ENCODE measurements at places on chromosomes 3 and 15.
A peak's percentile ranks its signal among the peaks of the same experiment; 100 is the strongest.

- DNase-seq, result no peak
Observed at GRCh38 chr3:42755681-42756578, 17.1 kb downstream of the CCDC13 start.

DNA sequence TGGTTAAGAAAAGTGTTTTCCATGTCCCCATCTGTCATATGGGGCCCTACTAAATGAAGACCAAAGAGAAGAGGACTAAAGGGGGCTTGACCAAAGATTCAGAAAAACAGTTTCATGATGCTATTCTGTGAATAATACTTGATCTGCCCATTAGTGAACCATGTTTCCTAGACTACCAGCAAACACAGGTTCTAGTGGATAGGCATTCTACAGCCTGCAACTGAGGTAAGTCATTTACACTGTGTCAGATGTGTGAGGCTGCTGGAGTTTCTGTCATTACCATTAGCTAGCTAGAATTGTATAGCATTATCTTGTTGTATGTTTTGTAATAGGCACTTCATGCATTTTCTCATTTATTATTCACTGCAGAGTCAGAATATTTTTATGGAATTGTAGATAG lies 6.6 kb downstream of the GPR171 start:
- no peak for DNase-seq

- DNase-seq, result no peak
Observed at GRCh38 chr3:179072100-179072438, 460 bp upstream of the ZMAT3 start.

DNA sequence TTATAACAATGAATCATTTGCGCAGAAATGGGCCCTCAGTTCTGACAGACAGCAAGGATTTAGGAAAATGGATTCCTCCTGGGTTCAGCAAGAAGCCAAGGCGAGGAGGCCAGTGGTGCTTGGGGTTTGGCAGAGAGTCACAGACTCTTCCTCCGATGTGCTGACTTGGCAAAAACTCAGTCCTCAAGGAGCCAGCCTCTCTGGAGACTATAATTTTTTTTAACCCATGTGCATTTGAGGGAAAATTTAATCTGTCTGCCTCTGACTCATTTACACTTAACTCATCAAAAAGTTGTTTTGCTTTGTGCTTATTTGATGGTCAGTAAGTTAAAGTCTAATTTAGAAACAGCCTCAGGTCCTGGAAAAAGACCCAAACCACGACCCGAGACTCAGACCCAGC lies 34.2 kb upstream of the SLC24A5 start:
- no peak for DNase-seq

GRCh38 chr3:194738254-194739093 lies 52.8 kb downstream of the FAM43A start:
- no peak for DNase-seq

DNA sequence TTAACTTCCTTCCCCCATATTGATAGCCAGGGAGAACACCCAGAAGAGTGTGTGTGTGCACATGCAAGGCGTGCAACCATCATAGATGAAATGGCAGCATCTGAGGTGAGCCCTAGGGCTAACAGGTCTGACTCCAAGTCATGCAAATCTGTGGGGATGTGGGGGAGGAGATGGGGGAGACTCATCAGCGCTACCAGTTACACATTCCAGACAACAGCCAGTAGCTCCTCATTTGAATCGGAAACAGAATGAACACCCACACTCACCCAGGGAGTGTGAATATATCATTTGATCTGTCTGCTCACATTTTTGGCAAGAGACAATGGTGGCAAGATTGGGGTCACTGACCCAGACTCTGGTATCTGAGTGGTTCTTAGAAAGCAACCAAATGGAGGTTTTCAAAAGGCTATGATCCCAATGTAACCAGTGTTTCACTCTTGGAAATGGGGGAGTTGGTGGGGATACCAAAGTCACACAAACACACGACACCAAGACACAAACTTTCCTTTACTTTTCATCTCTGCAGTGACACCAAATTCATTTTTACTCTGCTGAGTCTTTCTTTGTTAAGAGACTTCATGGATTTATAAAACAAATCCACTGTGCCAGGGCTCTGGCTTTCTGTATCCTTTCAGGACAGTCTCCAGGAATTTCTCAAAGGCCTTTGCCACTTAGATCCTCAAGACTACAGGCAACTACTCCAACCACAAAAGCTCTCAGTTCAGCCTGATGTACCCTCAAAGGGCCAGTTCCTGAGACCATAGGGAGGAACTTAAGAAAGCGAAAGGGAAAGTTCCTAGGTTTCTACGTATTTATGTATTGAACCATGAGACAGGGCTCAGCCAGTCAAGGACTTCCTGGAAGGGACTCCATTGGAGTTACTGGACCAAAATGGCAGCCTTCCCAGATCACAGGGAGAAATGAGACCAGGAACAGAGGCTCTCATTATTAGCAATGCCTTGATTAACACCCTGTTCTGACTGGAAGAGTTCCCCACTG lies 2.2 kb downstream of the CDCP1 start:
- no peak for DNase-seq

DNA sequence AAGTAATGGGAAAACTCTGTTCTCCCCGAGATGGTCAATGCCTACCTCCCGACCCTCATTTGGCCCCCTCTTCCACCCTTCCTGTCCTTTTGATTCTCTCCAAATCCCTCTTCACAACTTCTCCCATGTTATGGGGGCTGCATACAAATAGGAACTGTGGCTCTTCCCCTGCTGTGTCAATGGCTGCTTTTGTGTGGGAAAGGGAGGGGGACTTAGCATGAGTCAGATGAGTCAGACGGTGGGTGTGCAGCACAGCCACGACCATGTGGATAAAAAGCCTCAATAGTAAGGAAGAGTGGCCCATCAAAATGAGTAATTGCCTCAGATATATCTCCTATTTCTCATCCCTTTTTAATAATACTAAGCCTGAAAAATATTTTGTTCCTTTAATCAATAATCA lies 31.9 kb downstream of the SPATA16 start:
- no peak for DNase-seq

- DNase-seq, result no peak
Observed at GRCh38 chr3:10697918-10698317, 118.1 kb upstream of the SLC6A11 start.

- no peak for DNase-seq
Observed at GRCh38 chr3:128466840-128467541, at the start of gene DNAJB8. DNAJB8 (minus strand) TSS chr3:128466890; CDS start chr3:128463245, 3,645 bp downstream.

GRCh38 chr3:168996622-168997021 lies 666.9 kb downstream of the MECOM start:
- DNase-seq, result no peak

- DNase-seq, result no peak
Observed at GRCh38 chr15:71054286-71054952, 60.9 kb upstream of the THSD4 start.

- DNase-seq, result no peak
Observed at GRCh38 chr3:62295571-62295970, 77.8 kb downstream of the FEZF2 start.

GRCh38 chr3:140595295-140595694 lies 82.6 kb upstream of the TRIM42 start:
- no peak for DNase-seq

DNA sequence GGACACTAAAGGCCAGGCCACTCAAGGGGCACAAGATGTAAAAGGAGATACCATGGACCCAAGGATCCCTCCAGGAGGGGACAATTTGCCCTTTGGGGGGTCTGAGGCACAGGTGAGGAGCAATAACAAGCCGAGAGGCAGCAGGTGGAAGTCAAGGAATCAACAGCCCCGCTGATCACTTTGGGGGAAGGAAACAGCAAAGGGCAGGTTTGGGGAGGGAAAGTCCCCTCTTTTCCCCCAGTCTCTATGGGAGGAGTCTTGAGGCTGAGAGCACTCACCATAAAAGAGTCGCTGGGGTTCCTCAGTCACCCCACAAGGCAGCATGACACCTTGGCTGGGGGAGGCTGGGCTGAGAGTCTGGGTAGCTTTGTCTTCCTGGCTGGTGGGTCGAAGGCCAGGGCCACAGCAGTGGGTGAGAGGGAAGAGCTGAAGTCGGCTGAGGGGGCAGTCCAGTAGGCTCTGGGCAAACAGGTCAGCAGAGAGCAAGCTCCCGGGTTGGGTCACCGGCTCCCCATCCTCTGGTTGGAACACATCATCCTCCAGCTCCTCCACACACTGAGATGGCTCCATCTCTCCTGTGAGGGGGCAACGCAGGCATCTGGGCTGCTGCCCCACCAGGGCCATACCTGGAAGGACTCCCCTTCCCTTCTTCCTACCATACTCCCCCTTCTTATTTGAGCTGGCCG lies 3.0 kb downstream of the BMF start:
- DNase-seq, result no peak

- DNase-seq, result no peak
Observed at GRCh38 chr3:122052968-122053367, 2.2 kb upstream of the CD86 start.

GRCh38 chr3:18282507-18282906 lies 142.6 kb downstream of the SATB1 start:
- no peak for DNase-seq

- no peak for DNase-seq
Observed at GRCh38 chr3:129758306-129758705, 135.2 kb downstream of the TMCC1 start.

DNA sequence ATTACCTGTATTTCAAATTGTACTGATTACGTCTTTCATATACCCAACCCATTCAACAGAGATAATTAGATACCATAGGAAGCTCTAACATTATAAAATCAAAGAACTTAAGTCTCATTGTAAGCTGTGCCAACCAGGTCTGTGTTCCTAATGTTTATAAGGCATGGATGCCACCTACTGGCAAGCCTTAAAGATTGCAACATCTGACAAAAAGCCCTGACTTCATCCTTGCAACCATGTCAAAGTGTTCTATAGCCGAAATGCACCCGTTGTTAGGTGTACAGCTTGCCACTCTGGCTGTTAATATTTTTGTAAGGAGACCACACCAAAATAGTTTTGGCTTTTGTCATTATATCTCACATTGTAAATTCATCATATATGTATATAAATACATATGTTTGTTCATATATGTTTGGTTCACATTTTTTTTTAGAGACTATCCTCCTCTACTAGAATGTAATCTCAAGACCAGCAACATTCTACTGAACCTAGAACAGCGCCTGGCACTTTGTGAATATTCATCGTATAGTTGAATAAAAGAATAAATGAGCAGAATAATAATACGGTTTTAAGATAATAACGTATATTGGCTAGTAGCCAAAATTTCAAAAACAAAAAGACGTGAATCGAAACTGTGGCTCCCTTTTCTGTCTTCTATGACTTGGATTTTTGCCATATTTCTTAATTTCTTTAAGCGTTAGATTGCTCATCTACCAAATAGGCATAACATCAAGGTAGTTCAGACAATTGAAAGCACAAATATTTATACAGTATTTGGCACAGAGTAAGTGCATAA lies 258.1 kb downstream of the TBL1XR1 start:
- peak; percentile 32 for DNase-seq

DNA sequence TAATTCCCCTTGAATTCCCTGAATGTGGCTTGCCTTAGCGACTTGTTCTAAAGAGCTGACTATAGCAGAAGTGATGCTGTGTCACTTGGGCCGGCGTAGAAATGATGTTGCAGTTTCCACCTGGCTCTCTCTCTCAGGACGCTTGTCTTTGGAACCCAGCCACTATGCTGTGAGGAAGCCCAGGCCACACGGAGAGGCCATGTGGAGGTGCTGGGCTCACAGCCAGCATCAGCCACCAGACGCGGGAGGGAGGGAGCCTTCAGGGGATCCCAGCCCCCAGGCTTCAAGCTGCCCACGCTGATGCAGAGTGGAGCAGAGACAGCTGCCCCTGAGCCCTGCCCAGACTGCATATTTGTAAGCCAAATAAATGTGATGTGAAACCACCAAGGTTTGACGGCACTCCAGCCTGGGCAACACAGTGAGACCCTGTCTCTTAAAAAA lies 18.6 kb downstream of the RNU5B-1 start:
- no peak for DNase-seq

- DNase-seq, result no peak
Observed at GRCh38 chr15:88428805-88429605, 38.2 kb downstream of the MRPL46 start.

- DNase-seq, result no peak
Observed at GRCh38 chr3:188506446-188506845, 352.5 kb downstream of the LPP start.

- peak; percentile 24 for DNase-seq
Observed at GRCh38 chr15:80906159-80906766, 83.4 kb downstream of the MESD start.

GRCh38 chr3:155585384-155585783 lies 159.5 kb downstream of the PLCH1 start:
- no peak for DNase-seq

- DNase-seq, result no peak
Observed at GRCh38 chr3:132964266-132964665, 73.9 kb upstream of the TMEM108 start.

GRCh38 chr15:82875411-82876003 lies 66.1 kb downstream of the WHAMM start:
- no peak for DNase-seq

DNA sequence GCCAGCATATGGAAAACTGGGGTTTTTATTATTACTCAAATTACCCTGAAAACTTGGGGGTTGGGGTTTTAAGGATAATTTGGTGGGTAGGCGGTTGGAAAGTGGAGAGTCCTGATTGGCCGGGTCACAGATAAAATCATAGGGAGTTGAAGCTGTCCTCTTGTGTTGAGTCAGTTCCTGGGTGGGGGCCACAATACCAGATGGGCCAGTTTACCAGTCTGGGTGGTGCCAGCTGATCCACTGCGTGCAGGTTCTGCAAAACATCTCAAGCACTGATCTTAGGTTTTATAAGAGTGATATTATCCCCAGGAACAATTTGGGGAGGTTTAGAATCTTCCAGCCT lies 4.9 kb upstream of the ZNF662 start:
- DNase-seq, result no peak

DNA sequence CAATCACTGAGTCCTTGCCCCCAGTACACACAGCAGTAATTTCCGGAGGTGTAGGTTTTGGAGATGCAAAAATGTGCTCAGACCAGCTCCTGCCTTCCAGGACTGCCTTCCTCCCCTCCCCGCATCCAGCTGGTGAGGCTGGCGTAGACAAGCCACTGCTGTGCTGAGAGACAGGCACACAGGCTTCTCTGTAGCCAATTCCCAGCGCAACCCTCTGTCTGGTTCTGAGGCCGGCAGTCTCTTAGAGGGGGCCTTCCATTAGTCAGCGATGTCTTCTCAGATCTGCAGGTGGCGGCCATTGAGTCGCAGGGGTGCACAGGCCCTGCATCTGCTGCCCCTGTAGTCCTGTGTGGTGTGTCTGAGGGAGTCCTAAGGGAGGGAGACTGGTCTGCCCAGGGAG lies 114.4 kb downstream of the DNAJB8 start:
- DNase-seq, result no peak

- no peak for DNase-seq
Observed at GRCh38 chr3:17831366-17831765, 88.9 kb upstream of the TBC1D5 start.

- no peak for DNase-seq
Observed at GRCh38 chr3:129591932-129592331, 14.5 kb downstream of the PLXND1 start.

DNA sequence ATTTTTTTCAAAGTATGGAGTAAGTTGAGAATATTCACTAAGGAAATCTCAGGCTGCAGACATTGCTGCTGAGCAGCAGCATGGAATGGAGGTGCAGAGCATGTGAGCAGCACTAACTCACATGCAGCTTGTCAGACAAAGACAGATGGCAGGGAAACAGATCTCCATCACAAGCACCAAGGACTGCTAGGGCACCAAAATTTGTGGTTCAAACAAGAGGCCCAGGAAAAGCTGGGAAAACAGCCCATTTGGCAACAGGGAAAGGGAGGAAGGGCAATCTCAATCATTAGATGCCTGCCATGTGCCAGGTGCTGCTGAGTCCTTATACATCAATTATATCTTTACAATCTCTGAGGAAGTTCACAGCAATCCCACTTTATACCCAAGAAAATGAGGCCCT lies 47.2 kb upstream of the EIF1B start:
- no peak for DNase-seq

All from NCI-H1930 (cell line).